ENCODE measurements at places on chromosomes 4 and X.

GRCh38 chrX:129701624-129702069, 37.1 kb upstream of the XPNPEP2 start:
- DNase-seq: no peak

GRCh38 chrX:69969460-69969859, 80.3 kb downstream of the AWAT2 start:
- DNase-seq: no peak

- no peak for DNase-seq
These were observed 21.7 kb upstream of the TBC1D9 start for GRCh38 chr4:140777894-140778293.

DNA sequence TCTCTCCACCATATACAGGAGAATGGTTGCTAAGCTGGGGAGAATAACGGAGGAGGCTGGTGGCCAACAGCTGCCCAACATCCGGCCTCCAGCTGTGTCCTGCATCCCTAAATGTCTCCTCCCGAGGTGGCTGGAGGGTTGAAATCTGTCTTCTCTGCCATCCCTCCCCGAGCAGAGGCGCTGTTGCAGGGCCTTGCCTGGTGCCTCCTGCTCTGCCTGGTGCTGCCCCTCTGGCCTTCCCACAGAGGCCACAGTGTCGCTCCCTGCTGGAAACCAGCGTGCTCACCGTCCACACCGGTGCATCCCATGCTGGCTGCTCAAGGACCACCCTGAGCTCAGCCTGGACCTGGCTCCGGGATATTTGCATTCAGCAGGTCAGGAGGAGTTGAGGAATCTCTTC, 115.2 kb downstream of the ENPP6 start:
- DNase-seq: no peak

DNA sequence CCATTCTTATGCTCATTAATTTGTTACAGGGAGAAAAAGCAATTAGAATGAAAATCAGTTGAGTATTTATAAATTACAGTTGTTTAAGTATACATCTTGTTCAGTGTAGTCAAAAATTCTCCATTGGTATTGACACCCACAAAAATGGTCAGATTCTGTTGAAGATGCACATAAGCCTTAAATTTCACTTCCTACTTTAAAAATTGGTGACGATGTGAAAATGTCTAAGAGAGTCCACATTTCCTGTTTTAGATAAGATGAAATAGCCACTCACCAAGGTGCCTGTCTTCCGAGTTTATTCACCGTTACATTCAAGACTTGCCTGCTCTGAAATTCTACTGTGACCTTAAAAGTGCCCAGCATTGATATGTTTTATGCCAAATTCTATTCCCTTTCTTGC, 93.6 kb downstream of the GPR143 start:
- DNase-seq: no peak

GRCh38 chr4:90226734-90227133, 99.5 kb downstream of the CCSER1 start:
- DNase-seq: peak; percentile 14

DNA sequence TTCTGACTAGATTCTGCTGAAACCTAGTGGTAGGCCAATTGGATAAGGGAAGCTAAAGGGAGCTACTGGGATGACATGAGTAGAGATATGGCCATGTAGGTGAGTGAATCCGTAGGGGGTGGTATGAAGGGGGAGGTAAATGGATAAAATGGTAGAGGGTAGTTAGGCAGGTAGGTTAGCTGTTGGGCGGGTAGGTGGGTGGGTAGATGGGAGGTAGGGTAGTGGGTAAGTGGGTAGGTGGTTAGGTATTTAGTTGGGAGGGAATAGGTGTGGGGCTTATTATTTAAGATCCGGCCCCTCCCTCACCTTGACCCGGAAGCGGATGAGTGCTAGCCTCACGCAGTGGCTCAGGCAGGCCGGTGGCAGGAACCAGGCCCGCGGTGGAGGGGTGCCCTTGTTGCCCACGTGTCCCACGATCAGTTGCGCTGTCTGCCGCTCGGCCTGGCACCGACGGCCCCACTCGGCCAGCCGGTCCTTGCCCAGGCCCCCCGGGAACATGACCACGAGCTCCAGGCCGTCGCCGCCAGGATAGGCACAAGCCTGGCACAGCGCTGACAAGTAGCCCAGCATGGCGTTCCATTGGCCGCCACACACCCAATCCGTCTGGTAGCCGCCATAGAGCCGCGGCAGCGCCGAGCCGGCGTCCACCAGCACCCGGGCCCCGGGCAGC, 725 bp downstream of the FAM120C start:
- no peak for DNase-seq

- DNase-seq: no peak
These were observed 224.7 kb upstream of the PPP1R2C start for GRCh38 chrX:43002526-43003203.

DNA sequence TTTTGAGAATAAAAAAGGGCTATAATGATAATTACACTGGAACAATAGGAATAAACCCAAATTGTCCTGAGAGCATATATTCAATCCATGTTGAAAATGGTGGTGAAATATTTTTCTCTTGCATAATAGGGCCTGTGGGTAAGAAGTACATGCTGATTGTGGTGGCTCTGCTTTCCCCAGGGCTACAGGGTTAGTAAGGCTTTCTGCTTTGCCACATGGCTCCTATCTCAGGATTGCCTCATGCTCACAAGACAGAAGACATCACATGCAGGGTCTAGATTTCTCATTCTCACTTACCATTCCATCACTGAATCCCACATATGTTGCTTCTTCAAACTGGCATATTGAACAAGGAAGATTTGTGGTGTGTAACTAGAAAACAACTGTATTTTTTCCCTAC, 12.4 kb upstream of the VEGFC start:
- DNase-seq: no peak

DNA sequence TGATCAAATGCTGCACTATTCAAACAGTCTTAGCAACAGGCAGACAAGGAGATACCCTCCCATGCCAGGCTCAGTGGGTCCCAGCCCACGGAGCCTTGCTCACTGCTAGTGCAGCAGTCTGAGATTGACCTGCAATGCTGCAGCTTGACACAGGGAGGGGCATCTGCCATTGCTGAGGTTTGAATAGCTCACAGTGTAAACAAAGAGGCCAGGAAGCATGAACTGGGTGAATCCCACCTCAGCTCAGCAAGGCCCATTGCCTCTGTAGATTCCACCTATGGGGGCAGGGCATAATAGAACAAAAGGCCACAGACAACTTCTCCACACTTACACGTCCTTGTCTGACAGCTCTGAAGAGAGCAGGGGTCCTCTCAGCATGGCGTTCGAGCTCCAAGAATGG, 26.6 kb upstream of the ZXDB start:
- DNase-seq: no peak

- no peak for DNase-seq
These were observed 1.5 kb downstream of the KLF8 start for GRCh38 chrX:56233682-56234081.

DNA sequence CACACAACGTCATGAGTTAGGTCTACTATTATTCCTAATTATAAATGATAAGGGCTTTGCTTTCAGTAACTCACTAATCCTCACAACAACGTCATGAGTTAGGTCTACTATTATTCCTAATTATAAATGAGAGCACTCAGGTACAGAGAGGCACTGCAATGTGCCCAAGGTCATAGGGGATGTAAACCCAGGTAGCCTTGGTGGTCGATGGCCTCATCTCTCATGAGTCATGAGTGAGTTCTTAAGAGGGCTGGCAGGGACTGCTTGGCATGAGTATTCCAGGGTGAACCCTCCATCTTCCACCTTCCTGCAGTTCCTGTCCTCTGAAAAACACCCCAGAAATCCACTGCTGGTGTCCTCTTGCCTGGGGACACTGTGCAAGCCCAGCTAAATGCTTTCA, 317.1 kb downstream of the STK32B start:
- no peak for DNase-seq

GRCh38 chr4:19729886-19730651, 521.6 kb upstream of the SLIT2 start:
- DNase-seq: no peak

- DNase-seq: peak; percentile 11
These were observed 202.9 kb downstream of the CFAP299 start for GRCh38 chr4:80538276-80538926.

- DNase-seq: no peak
These were observed 1752.7 kb downstream of the PCDH7 start for GRCh38 chr4:32472918-32473317.

GRCh38 chrX:10697616-10698317, 77.4 kb upstream of the MID1 start:
- DNase-seq: no peak

- no peak for DNase-seq
These were observed 27.6 kb downstream of the ARFIP1 start for GRCh38 chr4:152807294-152807829.

- DNase-seq: no peak
These were observed 236 bp downstream of the PCDH10 start for GRCh38 chr4:133149364-133149695.

- DNase-seq: no peak
These were observed 107.0 kb downstream of the CPZ start for GRCh38 chr4:8699479-8700145.

DNA sequence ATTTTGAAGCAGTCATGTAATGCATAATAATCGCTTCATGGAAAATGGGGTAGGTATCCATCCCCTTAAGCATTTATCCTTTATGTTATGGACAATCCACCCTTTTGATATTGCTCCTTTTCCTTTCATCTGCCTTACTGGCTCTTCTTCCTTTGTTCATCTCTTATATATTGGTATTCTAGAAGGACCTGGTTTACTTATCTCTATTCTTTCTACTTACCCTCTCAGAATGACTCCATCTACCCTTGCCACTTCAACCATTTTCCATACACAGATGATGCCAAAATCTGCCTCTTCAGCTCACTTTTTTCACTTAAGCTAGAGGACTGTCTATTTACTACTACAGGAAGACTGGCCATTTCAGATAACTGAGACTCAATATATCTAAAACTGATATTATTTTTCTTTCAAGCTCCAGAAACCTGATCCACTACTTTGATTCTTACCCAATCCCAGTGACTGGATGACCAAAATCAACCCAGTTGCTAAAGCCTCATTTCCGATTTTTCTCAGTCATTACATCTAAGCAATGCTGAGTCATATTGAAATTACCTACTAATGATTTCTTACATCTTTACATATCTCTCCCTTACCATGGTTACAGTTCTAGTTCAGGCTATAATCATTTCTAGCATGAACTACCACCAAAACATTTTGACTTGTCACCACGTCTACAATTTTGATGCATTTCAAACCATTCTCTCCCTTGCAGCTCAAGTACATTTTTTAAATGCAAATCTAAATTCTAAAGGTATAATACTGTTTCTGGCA, 93.7 kb downstream of the FAAH2 start:
- no peak for DNase-seq

DNA sequence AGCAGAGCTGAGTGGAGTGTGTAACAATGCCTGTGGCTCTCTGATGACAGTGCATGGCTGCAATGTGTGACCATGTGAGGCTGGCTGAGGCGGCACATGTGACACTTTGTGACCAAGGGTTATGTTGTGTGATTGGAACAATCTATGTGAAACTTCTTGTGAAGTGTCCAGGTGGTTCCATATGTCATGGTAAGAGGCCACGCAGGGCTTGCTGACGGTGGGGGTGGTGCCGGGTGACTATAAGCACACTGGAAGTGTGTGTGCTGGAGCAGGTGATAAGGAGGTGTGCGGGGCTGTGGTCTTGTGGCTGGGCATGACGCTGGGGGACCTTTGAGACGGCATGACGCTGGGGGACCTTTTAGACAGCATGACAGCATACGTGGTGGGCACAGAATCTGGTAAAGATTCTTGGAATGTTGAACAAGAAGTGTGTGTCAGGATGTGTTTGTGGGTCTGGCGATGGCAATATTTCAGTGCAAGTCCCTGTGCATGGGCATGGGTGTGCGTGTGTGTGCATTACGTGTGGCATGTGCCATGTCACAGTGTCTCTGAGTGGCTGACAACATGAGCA, 7.4 kb upstream of the HDAC6 start:
- DNase-seq: no peak

GRCh38 chr4:72631296-72631695, 62.3 kb upstream of the ADAMTS3 start:
- DNase-seq: peak; percentile 79

DNA sequence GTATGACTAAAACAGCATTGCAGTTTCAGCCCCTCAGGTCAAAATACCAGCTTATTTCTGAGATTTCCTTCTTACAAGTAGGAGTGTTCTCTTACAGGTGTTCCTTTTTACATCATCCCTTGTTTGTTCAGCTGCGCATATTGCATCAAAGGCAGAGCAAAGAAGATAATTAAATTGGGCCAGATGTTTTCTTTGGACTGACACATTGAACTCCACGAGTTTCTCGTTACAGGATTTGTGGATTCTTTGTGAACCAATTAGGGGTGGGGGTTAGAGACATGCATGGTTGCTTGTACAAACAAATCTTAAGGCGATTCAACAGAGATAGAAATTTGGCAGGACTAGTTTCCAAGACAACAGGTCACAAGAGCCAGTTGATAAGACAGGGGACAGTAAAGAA, 95.7 kb downstream of the SPANXN4 start:
- no peak for DNase-seq

- DNase-seq: no peak
These were observed 67.3 kb downstream of the NAT8L start for GRCh38 chr4:2126309-2127043.

DNA sequence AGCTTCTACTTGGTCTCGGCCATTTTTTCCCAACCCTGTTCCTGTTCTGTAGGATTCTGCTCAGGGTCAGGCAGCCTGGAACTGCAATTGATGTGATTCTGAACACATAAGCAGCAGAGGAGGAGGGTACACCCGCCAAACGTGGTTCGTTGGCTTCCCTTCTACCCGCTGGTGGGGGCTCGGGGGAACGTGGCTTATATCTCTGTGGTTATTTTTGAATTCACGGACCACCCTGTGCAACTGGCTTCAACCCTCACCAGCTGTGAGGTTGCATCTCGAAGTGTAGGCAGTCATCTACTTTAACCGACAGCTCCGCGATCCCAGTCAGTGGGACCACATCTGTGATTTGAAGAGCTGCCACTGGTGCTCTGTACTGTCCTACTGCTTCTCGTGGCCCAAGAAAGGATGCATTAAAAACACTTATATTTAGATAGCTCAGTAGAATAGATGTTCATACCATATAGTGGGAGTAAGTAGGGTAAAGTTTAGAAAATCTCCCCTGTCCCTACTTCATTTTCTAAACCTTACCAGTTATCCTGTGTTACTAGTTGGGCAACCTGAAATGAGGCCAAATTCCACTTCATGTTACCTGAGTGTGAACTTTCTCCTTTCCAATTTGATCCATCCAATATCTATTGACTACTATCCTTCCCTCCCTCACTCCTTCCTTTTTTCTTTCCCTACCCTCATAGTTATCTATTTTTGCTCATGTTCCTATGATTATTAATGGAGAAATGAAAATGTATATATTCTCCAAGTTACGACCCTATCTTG, 80.4 kb upstream of the BCOR start:
- DNase-seq: no peak

DNA sequence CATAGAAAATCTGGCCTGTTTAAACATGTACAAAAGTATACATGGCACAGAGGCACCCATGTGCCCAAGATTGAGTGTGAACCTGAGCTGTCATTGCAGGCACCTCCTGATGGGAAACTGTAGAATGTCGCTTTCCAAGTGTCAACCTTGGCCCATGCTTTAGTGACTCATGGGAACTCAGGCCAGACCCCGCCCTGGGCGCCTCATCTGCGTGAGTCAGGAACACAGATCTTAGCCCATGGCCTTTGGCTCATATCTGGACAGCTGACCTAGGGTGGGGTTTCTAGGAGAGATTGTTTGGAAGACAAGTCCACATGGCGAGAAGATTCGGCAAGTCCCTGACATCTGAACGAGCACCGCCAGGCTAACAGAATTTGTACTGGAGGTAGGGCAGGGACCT, 50.0 kb downstream of the CYTL1 start:
- DNase-seq: no peak

All from HS-27A (cell line).